ENCODE measurements at places on chromosomes 1 and 21.

- no peaks in the 10 kb centered on the region for H3K27me3 ChIP-seq
- H3K36me3 ChIP-seq = no peaks in the 10 kb centered on the region
- peak overlapping the region; percentile 83 for H3K27ac ChIP-seq
- H3K4me1 ChIP-seq = no peaks in the 10 kb centered on the region
- H3K4me3 ChIP-seq = peak overlapping the region; percentile 56
Observed at GRCh38 chr1:52602856-52603600, 857 bp downstream of the GPX7 start.

- no peaks in the 10 kb centered on the region for H3K36me3 ChIP-seq
- H3K4me1 ChIP-seq = no peaks in the 10 kb centered on the region
- H3K27ac ChIP-seq = no peak overlapping the region
- H3K27me3 ChIP-seq = no peaks in the 10 kb centered on the region
- no peak overlapping the region for H3K4me3 ChIP-seq
- DNase-seq = no peak
Observed at GRCh38 chr1:107620753-107621152, 344.2 kb downstream of the VAV3 start.

DNA sequence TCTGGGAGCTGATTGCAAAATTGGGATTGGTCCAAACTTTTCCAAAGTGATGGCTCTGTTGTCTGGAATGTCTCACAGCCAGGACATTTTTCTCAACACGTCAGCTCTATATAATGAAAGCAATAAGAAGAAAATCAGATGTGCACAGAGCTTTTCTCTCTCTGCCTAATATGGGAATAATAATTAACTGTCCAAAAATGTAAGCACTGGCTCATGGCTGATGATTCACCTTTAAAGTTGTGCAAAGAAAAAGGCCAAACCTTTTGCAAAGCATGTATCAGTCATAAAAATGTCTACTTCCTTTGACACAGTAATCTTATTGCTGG, 30.4 kb downstream of the ZNF281 start:
- H3K27me3 ChIP-seq = no peaks in the 10 kb centered on the region
- H3K27ac ChIP-seq = no peak overlapping the region
- H3K36me3 ChIP-seq = no peaks in the 10 kb centered on the region
- no peak overlapping the region for H3K4me3 ChIP-seq
- H3K4me1 ChIP-seq = no peaks in the 10 kb centered on the region
- DNase-seq = no peak

DNA sequence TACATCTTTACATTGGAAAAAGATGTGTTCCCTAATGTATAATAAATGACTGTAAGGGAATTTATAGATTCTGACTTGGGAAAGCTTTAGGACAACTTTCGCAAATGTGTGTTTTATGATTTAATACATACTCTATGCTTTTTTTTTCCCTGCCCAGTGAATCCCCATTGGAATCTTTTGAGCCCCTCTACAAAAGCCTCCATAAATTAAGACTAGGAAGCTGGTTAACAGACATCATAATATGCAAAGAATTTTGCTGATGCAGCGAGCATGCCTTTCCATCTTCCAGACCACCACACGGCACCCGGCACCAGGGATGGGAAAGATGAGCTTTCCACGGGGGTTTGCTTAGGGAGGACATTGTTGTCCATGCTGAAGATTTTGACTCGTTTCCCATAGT, 156.1 kb upstream of the IVNS1ABP start:
- H3K4me3 ChIP-seq = no peak overlapping the region
- no peaks in the 10 kb centered on the region for H3K27me3 ChIP-seq
- H3K4me1 ChIP-seq = no peaks in the 10 kb centered on the region
- no peak overlapping the region for H3K27ac ChIP-seq
- no peaks in the 10 kb centered on the region for H3K36me3 ChIP-seq

DNA sequence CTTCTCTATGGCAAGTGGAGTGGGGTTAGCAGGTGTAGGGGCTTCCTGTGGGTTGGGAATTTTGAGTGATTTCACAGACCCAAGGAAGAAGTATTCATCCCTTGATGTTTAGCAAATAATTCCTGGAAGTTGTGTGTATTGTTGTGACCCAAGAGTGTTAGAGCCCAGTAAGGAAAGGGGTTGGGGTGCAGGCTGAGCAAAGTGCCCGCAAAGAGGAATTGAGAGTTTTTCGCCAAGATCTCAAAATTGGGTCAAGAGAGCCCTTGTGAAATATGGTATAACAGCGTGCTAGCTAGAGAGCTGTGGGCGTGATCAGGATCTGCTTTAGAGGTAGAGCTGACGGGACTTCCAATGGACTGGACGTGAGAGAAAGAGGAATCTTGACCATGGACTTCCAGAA, 73.0 kb upstream of the LAPTM5 start:
- no peaks in the 10 kb centered on the region for H3K27me3 ChIP-seq
- H3K4me3 ChIP-seq = no peak overlapping the region
- H3K4me1 ChIP-seq = no peaks in the 10 kb centered on the region
- DNase-seq = no peak
- no peak overlapping the region for H3K27ac ChIP-seq

DNA sequence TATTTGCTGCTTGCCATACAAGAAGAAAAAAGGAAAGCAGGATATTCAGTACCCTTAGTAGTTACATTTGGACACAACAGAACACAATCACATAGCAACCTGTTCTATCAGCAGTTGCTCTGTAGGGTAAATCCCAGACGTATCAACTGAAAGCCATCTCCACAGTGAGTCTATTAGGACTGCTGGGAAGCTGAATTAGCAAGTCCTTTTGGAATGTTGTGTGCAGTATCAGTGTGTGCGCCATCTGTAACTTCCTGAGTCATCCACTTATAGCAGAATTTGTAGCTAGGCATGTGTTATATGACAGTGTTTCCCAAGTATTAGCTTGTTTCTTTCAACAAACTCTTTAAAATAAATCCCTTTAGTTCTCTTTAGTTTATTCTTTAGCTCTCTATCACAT, 21.3 kb downstream of the CCDC30 start:
- no peaks in the 10 kb centered on the region for H3K27me3 ChIP-seq
- DNase-seq = no peak
- no peak overlapping the region for H3K4me3 ChIP-seq
- no peaks in the 10 kb centered on the region for H3K36me3 ChIP-seq
- no peak overlapping the region for H3K27ac ChIP-seq

DNA sequence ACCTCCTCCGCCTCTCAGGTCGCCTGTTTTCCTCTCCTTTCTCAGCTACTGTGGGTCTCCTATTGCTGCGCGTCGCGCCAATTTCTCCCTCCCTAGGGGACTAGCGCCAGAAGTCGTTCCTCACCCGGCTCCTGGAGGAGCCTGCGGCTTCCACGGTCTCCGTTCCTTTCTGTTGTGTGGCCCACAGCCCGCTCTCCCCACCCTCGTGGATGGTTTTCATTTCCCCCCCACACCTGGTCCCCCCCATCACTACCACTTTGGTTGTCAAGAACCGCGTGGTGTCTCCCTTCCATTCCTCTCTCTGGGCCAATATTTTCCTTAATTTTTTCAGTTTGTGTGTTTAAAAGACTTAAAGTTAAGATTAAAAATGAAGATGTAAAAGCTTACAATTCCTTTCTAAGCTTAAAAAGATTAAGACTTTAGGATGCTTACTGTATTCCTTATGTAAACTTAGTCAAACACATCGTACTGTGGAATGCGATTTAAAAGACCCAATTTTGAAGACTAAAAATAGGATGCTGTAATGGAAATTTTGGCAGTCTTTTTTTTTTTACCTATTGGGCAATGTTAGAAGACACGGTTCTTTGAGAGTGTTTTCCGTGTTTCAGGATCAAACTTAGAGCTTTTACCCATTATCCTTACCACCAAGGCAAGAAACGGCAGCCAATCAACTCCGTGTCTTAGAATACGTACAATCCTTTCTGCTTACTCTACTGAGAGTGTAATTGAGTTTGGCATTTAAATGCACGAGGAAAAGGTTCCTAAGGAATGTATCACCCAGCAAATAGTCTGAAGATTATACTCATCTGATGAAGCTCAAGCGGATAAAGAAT, 773 bp downstream of the CNST start:
- no peaks in the 10 kb centered on the region for H3K36me3 ChIP-seq
- H3K27me3 ChIP-seq = no peaks in the 10 kb centered on the region
- no peaks in the 10 kb centered on the region for H3K4me1 ChIP-seq
- DNase-seq = no peak
- peak overlapping the region; percentile 91 for H3K27ac ChIP-seq
- peak overlapping the region; percentile 75 for H3K4me3 ChIP-seq

DNA sequence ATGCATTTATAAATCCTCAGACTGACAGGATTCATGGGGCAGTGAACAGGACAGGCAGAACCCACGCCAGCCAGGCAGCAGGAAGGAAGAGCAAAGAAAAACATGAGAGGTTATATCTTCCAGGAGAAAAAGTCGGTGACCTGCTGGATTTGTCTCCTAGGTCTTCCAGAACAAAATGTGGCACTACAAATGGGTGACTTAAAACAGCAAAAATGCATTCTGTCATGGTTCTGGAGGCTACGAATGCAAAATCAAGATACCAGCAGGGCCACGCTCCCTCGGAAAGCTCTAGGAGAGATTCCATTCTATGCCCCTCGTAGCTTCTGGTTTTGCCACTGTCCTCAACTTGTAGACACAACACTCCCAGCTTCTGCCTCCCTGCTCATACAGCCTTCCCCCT, 63.4 kb downstream of the PSMG1 start:
- H3K4me1 ChIP-seq = no peaks in the 10 kb centered on the region
- DNase-seq = no peak
- no peak overlapping the region for H3K27ac ChIP-seq
- no peaks in the 10 kb centered on the region for H3K27me3 ChIP-seq

- no peaks in the 10 kb centered on the region for H3K36me3 ChIP-seq
- DNase-seq = no peak
- no peak overlapping the region for H3K27ac ChIP-seq
- H3K4me3 ChIP-seq = no peak overlapping the region
- no peaks in the 10 kb centered on the region for H3K4me1 ChIP-seq
- no peaks in the 10 kb centered on the region for H3K27me3 ChIP-seq
Observed at GRCh38 chr1:174726167-174726879, 273.4 kb upstream of the CACYBP start.

All from uterus (tissue), 4 donors.